HTR-8/SVneo (cell line): ENCODE measurements at places on chromosomes 5 and 9.

DNA sequence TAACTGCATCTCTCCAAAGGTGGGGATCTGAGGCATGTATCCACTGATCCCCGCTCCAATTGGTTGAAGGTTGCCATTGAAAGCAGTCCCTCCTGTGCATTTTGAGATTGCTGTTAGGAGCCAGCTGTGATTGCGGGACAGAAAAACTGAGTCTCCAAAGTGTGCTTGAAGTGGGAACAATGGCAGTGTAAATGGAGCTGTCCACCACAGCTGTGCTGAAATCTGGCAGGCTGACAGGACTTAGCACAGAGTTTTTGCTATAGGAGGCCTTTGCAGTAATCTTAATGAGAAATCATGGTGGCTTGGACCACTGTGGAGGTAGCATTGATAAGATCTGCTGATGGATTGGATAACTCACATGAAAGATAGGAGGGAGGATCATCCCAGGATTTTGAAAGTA lies 3.3 kb downstream of the RNF20 start:
- no peak for DNase-seq

GRCh38 chr9:137000177-137000930 lies 4.0 kb upstream of the CLIC3 start:
- no peak for DNase-seq

DNA sequence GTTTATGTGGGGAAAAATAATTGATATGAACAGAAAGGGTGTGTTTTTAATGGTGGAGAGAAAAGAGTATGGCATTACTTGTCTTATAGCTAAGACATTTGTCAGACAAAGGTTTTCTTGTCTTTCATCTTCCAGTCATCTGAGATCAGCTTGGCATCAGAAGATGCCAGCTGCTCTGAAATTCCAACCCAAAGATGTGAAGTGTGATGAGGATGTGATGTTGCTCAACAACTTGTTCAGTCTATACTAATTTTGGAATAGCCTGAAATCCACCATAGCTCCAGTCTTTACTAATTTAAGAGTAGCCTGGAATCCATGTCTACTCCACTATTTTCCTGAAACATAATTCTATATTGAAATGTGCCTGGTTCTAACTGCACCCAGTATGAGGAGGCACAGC lies 182.3 kb downstream of the CFAP90 start:
- DNase-seq: no peak

- DNase-seq: no peak
Measured at GRCh38 chr5:76695346-76695745, 20.6 kb upstream of the F2R start.

GRCh38 chr5:78731884-78732283 lies 83.3 kb upstream of the LHFPL2 start:
- DNase-seq: no peak

DNA sequence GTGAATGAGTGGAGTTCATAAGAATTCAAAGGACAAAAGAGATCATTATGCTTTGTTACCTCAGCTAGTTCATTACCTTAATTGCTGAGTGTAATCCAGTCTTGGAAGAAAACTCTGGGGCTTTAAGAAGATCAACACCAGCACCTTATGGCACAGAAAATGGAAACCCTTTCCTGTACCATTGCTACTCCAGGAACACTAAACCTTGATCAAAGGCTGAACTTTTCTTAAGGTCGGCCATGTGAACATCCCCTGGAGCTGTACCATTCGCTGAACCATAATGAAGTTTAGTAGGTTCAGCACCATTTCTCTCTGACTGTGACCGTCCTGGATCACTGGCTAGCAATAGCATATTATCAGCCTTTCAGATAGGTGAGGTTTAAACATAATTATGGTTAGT lies 97.4 kb downstream of the PBX3 start:
- DNase-seq: no peak

DNA sequence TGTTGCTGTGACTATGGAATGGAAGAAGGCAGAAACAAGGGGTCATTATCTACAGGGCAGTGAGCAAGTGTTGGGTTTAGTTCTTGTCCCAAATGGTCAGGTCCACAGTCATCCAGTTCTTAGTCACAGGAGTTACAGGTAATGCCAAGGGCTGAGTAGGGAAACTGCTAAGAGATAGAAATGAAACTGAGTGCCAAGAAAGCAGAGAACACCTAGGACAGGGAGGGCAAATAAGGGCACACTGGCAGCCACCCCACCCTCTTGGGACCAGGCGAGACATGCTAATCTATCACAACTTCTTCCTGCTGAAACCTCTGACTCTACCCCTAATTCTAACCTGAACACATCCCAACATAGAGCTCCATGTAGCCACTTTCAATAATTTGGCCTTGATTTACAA lies 103.2 kb downstream of the KLF4 start:
- DNase-seq: no peak

DNA sequence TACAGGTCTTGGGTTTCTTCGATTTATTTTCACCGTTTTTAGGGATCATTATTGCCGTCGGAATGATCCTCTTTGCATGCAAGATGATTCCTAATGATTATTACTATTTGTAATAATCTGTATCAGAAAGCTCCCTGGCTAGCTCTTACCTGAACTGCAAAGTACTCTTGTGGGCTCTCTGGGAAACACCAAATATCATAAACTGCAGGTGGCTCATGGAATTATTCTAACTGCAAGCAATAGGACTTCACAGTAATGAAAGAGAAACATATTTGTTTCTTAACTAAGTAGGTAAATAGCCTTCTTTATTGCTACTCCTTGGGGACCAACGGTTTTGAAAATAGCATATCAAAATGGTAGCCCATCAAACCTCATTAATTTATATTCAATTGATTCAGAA lies 219.4 kb downstream of the NFIB start:
- DNase-seq: no peak

DNA sequence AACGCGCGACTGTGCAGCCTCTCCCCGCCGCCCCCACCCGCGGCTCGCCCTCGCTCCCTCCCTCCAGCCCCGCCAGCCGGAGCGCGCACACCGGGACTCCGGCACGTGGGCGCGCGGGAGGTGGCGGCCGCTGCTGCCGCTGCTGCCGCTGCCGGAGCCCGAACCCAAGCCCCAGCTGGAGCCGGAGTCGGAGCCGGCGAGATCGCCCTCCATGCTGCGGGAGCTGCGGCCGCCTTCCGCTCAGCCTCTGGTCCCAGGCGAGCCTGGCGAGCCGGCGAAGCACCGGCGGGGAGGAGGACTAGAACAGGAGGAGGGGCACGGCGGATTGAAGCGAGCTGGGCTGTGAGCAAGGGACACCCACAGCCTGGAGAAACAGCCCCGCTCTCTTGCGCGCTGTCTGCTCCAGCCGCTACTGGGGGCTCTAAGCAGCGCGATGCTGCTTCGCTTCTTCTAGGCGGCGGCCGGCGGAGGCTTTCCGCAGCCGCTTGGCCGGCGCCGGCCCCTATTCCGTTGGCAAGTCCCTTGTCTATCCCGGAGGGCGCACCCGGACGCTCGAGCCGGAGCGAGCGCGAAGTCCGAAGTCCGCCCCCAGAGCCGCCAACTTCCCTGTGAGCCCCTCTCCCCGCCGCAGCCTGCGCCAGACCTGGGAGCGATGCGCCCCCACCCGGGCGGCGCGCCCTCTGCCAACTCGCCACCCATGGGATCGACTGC lies 598.7 kb upstream of the SGCD start:
- DNase-seq: no peak

DNA sequence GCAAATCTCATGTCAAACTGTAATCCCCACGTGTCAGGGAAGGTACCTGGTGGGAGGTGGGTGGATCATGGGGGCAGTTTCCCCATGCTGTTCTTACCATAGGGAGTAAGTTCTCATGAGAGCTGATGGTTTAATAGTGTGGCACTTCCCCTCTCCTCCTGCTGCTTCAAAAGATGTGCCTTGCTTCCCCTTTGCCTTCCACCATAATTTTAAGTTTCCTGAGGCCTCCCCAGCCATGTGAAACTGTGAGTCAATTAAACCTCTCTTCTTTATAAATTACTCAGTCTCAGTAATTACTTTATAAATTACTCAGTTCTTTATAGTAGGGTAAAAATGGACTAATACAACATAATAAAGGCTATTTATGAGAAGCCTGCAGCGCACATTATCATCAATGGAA lies 7.1 kb upstream of the CNTRL start:
- DNase-seq: no peak

DNA sequence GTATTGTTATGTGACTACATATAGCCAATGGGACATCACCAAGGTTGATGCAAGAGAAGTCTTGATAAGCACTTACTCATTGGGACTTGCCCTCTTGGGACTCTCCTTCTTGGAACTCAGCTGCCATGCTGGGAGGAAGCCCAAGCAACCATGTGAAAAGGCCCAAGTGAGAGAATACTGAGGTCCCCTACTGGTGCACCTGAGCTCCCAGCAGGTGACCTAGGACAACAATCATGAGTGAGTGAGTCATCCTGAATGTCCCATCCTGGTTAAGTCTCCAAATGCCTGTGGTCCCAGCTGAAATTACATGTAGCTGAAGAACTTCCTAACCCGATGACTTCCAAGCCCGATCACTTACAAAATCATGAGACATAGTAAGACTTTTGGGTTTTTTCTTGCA lies 260.7 kb downstream of the ICE1 start:
- DNase-seq: no peak

GRCh38 chr9:106722051-106722753 lies 140.8 kb upstream of the ZNF462 start:
- no peak for DNase-seq

DNA sequence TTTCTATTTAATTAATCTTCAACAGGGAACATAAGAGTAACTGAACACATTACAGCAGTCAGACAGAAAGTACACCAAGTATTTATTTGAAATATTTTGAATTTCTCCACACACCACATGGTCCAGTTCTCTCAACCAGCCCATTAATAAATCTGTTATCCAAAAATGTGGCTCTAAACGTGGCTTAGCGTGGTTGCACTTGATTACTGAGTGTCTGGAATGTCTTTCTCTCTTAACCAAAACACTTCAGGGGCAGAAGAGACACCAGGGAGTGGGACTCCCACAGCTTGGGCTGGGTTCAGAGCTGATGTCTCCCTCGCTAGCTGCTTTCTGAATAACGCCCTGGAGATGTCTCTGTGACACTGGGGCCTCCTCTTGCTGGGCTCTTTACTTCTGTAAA lies 52.6 kb upstream of the FANCC start:
- DNase-seq: no peak

DNA sequence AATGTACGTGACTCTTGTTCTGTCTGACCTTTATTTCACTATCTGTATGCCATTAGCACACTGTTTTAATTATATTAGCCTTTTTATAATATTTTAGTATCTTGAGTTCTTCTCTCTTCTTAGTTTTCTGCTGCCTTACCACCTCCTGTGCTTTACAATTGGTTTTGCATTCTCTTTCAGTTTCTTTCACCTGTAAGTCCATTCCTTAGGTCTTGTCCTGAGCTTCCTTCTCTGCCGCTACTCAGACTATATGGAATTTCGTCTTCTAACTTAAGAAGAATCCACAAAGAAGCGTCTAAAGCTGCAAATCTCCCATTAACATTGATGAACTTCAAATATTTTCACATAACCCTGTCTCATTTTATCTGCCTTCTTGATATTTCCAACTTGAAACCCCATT lies 642.9 kb downstream of the MAT2B start:
- DNase-seq: no peak

GRCh38 chr5:32383586-32383985 lies 61.0 kb downstream of the ZFR start:
- no peak for DNase-seq

GRCh38 chr9:121707477-121708424 lies 56.3 kb downstream of the DAB2IP start:
- no peak for DNase-seq

GRCh38 chr9:131965103-131965502 lies 114.6 kb downstream of the MED27 start:
- DNase-seq: no peak

GRCh38 chr9:110110154-110110553 lies 97.8 kb downstream of the C9orf152 start:
- DNase-seq: no peak
